ENCODE measurements at places on chromosomes 7 and 10.

DNA sequence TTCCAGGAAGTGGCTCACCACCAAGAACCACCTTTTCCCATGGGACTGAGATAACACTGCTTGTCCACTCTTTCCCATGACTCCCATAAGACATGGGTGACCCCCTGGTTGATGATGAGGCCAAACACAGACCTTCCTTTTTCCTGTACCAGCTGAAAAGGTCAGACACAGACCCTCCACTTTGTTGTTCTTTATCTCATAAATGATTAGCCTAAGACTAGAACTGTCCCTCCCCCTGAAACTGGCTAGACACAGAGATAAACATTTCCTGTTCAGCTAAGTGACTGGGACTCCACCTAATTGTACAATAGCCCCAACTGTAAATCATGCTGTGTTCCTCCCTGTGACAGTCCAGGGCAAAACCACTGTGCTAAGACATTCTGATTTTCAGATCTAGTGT is 8.2 kb upstream of the NRG3 start:
- DNase-seq = no peak

DNA sequence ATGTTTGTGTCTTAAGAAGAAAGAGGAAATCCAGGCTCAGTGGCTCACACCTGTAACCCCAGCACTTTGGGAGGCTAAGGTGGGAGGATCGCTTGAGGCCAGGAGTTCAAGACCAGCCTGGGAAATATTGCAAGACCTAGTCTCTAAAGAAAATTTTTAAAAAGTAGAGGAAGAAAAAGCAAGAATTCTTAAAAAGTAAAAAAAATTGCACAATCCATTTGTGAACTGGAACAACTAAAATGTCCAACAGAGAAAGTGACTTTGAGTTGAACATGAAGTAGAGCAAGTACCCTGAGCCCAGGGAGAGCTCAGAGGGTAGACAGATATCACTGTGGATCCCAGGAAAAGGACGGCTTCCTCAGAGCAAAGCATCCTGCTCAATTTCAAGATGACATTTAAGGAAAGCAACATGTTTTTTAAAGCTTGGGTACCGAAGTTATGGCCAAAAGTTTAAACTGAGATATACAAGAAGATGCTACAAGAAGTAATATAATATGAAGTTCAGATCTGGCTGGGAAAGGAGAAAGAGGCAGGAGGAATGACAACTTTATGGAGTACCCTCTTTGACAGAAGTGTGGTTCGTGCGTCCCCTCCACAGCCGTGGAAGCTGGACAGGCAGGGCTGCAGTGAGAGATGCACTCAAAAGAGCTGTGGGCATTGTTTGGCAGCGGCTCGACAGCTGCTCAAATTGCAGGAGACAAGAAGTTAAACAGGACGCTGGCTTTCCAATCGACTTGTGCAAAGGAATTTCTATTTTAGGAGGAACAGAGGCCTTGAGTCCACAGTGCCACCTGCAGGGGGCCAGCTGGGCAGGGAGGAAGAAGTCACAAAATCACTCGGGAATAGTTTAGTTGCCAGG is 201.3 kb downstream of the JCAD start:
- no peak for DNase-seq

DNA sequence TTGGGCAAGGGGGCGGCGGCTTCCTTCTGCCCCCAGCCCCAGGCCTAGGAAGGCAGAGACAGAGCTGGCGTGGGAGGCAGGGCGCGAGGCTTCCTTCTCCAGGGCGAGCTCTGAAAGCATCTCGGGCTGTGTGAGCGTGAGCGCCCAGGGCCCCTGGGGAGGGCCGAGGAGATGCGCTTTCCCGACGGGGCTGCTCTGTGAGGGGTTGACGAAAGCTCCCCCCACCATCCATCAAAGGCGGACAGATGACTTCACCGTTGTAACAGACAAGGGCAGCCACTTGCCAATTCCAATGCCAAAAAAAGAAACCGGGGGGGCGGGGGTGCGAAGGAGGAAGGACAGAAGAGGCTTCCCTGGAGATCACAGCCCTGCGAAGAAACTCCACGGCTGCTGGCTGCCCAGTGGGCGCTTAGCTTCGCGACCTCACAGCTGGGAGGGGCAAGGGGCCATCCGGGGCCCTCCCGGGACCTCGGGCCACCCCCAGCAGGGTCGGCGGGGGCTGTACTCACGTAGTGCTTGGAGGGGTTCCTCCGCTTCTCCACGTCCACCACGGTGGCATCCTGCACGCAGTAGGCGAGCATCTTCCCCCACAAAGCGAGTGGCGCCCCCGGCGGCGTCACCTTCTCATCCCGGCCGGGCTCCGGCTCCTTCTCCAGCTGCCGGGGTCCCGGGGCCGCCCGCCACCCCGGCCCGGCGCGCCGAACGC is 537 bp downstream of the SH3PXD2A start:
- DNase-seq = no peak

DNA sequence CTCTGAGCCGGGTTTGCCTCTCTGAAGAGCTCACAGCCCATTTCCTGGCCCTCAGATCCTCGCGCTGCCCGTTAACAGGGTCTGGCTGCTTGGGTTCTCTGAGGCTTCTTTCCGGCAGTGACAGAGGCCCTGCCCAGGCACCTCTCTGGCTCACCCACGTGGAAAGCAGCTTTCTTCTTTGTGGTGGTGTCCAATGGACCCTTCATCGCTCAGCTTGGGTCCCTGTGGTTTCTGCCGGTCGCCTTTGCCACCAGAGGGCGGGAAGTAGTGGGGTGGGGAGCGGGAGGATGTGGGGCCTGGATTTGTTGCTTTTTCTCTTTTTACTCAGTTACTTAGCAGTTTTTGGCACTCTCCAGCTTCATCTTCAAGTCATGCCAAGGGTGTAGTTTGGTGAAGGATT is 15.6 kb upstream of the JAKMIP3 start:
- no peak for DNase-seq

- DNase-seq = no peak
Measured at GRCh38 chr7:48144291-48144768, 26.9 kb upstream of the ABCA13 start.

- no peak for DNase-seq
Measured at GRCh38 chr7:22594020-22594419, 94.0 kb upstream of the STEAP1B start.

DNA sequence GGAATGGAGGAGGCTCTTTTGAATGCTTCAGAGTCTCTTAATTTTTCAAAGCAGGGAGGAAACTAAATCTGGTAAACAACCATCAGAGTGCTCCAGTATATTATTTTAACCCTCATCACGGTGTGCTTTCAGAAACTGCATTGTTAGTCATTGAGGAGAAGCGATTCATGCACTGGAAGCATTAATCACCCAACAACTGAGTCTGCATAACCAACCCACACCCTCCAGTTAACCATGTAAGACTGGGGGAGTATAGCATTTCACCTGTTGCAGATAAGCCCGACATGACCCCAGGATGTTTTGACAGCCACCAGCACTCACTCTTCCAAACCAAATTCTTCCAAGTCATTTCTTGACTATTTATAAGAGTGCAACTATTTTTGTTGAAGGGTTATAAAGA is 257.6 kb downstream of the GATA3 start:
- DNase-seq = no peak

DNA sequence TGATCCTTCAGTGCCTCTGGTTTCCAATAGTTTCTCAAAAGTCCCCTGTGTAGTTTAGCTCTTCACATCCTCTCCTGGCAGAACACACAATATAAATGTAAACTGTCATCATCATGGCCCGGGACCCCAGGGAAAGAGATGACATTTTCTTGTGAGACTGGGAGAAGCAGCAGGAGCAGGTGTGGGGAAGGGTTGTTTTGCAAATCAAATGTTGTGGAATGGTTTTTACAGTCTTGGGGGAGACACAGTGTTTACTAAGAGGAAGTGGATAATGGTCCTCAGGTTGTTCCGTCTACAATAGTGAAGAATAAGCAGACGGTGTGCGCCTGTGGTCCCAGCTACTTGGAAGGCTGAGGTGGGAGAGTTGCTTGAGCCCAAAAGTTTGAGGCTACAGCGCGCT is 159.1 kb downstream of the SEC23IP start:
- DNase-seq = no peak

- no peak for DNase-seq
Measured at GRCh38 chr7:138873220-138873892, 75.4 kb upstream of the ATP6V0A4 start.

GRCh38 chr10:132918264-132918616 is 24.1 kb downstream of the CFAP46 start:
- no peak for DNase-seq

DNA sequence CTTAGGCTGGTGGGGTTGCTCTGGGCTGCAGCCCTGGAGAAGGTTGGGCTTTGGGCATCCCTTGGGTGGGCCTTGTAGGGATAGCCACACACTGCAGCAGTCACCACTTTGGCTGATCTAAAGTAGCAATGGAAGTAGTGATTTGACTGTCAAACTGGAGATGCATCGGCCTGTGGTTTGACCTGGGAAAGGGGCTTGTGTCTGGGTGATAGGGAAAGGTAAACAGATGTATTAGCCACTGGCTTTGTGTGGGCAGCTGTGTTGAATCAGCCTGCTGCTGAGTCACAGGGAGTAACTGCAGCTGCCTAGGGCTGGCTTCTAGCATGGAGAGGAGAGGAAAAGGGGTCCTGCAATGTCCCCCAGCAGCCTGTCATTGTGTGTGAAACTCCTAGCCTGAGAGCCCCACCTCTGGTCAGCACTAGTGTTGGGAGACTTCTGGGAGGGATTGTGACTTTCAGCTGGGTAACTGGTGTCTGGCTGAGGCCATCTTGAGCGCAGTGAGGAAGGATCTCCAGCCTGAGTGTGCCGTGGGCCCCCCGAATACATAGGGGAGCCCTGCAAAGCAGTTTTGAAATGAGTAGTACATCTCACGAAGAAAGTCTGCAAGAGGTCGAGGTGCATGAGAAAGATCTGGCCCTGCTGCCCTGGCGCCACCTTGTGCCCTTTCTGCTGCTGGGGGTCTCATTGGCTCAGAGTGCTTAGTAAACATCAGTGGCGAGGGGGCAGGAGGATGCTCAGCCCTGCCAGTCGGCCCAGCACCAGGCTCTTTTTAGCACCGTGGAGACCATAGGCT is 117.3 kb downstream of the FANK1 start:
- no peak for DNase-seq

GRCh38 chr7:18386607-18387006 is 108.9 kb upstream of the HDAC9 start:
- DNase-seq = no peak

- DNase-seq = no peak
Measured at GRCh38 chr10:69460576-69461242, 9.4 kb downstream of the TSPAN15 start.

GRCh38 chr7:99120916-99121315 is 23.0 kb downstream of the SMURF1 start:
- DNase-seq = no peak

DNA sequence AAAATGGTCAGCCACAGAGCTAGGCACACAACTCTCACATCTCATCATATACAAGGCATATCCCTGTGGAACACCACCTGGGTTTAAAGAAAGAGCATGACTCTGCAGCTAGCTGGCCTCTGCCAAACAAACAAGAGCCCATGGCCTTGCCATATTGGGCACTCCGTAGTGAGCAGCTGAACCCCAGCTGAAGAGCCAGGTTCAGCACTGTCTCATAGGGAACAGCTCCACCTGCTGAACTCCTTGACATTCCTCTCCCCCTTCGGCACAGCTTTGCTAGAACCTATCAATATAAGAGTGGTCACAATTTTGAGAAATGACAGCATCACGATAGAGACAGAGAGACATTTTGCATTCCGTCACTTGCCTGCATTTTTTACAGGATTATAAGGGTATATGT is 20.0 kb downstream of the SORCS1 start:
- no peak for DNase-seq

DNA sequence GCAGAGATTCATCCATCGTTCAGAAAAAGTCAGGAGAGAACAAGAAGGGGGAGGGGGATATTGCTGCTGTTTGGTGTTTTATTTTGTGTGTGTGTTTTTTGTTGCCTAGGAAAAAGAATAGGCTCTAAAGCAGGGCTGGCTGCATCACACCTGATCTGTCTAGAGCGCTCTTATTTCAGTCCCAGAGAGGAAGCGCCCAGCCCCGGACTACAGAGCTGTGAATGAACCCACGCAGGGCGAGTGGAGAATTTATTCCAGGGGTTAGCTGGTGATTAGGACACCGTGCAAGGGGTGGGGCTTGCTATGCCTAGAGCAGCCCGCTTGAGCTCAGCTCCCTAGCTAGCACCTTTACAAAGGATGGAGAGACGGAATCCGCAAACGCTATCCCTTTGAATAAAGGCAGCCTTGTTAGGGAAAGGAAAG is 621 bp upstream of the FAM13C start:
- no peak for DNase-seq

DNA sequence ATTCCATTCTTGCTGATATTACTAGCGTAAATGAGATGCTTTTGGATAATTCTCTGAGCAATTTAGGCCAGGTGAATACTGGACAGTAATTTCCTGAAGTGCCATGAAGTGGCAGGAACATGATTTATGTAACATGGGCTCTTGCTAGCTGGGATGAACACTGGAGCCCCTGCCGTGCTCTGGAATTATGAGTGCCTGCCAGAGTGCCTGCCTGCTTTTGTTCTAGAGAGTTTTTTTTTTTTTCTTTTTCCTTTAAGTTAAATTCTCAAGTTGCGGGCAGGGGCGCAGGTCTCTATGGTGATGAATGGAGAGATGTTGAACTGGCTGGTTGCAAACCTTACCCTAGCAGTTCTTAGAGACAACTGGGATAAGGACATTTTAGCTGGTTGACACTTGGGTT is 165.9 kb downstream of the AUTS2 start:
- no peak for DNase-seq

DNA sequence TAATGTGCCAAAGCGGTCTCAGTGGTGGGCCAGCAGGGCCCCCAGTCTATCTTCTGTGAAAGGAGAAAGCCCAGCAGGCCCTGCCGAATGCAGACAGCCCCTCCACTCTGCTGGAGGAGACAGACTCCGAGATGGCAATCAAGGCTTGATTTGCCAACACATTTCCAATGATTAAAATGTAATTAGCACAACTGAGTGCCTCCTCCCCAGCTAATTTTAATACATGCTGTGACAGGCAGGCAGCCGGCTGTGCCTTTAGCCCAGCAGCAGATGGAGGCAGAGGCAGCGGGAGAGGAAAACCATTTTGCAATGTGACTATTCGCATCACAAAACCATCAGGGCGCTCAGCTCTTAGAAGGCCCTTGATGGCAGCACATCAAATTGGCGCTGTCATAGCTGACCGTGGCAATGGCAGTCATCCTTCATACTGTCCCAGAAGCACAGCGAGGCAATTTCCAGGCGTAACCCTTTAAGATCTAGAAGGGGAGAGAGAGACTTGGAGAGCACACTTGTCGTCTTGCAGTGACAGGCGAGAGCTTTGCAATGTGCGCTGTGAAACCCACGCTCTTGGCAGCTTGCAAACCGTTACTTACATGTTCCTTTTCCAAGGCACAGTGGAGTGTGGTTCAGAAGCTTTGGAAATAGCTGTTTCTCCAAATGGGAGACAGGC is 714.8 kb upstream of the GALNT17 start:
- DNase-seq = no peak

GRCh38 chr7:130319541-130319940 is 25.1 kb upstream of the CPA5 start:
- DNase-seq = no peak

GRCh38 chr10:86251426-86251825 is 115.2 kb downstream of the GRID1 start:
- DNase-seq = no peak

GRCh38 chr7:155734445-155734809 is 77.8 kb downstream of the SHH start:
- no peak for DNase-seq

Data from stimulated activated CD4-positive, alpha-beta T cell treated with anti-CD3 and anti-CD28 coated beads, TNF-alpha, amount 100 ng/mL, for 4 hours (primary cell).